ENCODE measurements at places on chromosomes 6 and 20. TPM values are rescaled to one million over a fixed set of nuclear protein-coding genes. Genes with fewer than 3 reads are reported as not detected.

The SNAP91 gene
- 2.9 TPM for total RNA-seq

The XKR7 gene
- total RNA-seq, result not detected

The CALHM4 gene
- total RNA-seq, result not detected

The GPANK1 gene
- total RNA-seq, result 13.0 TPM

The FERMT1 gene
- 5.2 TPM for total RNA-seq

The AGER gene
- 0.44 TPM for total RNA-seq

The C20orf202 gene
- 0.12 TPM for total RNA-seq

The KCNK5 gene
- total RNA-seq, result under 0.01 TPM

The CD93 gene
- total RNA-seq, result 1.00 TPM

The SNAP25 gene
- 0.44 TPM for total RNA-seq

The LGSN gene
- not detected for total RNA-seq

The MUCL3 gene
- not detected for total RNA-seq

The EDN3 gene
- total RNA-seq, result not detected

The PDE10A gene
- total RNA-seq, result 2.3 TPM

The OR12D3 gene
- not detected for total RNA-seq

The ZC3H12D gene
- 0.37 TPM for total RNA-seq

The C6orf15 gene
- total RNA-seq, result not detected

The OPN5 gene
- total RNA-seq, result not detected

The BANF2 gene
- total RNA-seq, result not detected

The PAK5 gene
- not detected for total RNA-seq

The PCSK2 gene
- not detected for total RNA-seq

The MED23 gene
- 28.2 TPM for total RNA-seq

The FAM83C gene
- not detected for total RNA-seq

The CPXM1 gene
- 3.5 TPM for total RNA-seq

The GGTLC1 gene
- total RNA-seq, result not detected

The RIPOR3 gene
- total RNA-seq, result 15.6 TPM

The STAU1 gene
- 45.1 TPM for total RNA-seq

The TP53TG5 gene
- not detected for total RNA-seq

Measured in uterine smooth muscle cell (primary cell).